Lung (tissue), 17 donors: ENCODE measurements at places on chromosomes 11 and 22. TPM values are rescaled to one million over a fixed set of nuclear protein-coding genes. Genes with fewer than 3 reads are reported as not detected.

DNA sequence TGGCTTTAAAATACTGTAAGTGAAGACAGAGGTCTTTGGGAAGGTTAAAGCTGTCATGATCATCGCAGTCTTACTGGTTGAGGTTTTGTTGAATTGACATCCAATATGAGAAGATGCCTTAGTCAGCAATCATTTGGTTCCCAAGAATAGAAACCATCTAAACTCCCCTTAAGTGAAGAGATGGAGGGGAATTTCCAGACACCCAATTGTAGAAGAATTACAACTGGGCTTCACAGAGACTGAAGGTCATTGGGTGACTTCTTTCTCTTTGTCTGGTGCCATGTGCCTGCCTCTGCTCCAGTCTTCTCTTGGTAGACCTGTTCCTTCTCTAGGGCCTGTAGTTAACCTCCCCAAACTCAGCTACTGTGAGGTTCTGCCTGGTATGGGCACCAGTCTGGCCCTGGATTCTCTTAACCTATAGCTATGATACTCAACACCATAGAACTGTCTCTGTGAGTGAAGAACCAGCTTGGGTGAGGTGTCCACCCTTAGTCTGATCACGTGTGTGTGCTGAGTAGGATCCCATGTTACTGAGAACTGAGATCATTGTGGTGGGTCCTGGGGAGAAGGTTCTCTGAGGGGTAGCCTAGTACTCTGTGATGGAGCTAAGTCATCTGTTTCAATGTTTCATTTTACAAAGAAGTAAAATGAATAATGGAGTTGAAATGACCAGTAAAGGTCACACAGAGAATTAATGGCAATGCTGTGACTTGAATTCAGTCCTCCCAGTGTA is 182.5 kb downstream of the CSNK2A3 start:
- H3K27me3 ChIP-seq, result no peaks in the 10 kb centered on the region
- DNase-seq, result no peak
- no peaks in the 10 kb centered on the region for H3K4me1 ChIP-seq
- no peak overlapping the region for H3K4me3 ChIP-seq

DNA sequence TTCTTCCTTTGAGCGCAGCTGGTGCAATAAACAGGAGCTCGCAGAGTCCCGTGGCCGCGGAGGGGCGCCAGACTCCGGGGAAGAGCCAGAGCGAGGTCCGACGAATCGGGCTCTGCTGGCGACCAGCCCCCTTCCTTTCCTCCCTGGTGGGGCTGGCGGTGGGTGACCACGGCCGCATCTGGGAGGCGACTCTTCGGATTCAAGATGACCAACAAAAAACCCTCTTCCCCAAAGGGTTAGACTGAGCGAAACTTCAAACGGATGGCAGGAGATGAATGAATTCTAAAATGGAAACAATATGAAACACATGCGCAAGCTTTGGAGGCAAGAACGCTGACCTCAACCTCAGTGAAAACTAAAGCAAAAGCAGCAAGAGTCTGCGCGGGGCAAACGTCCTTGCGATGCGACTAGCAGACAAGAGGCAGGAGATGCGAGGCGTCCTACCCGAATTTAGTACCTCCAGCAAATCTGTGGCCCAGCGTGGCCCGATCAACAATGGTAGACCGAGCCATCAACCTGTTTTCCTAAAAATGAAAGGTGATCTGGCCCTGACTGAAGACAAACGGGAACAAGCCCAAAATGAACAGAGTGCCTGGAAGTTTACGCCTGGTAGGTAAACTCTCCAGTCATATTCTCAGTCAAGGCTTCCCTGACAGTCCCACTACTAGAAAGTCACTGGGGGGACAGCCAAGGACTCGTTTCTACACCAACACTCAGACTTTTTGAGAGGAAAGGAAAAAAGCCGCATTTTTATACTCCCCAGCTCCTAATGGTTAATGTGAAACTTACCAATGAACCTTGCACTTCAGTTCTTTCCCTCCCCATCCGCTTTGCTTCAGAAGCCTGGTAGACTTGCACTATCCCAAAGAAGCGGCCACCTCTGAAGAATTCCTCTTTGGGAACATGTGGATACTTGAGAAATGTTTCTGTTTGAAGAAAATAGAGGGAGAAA is 11.6 kb downstream of the MMP3 start:
- H3K27me3 ChIP-seq, result peaks cover 8% of the 10 kb centered on the region
- DNase-seq, result peak; percentile 54
- no peak overlapping the region for H3K4me3 ChIP-seq
- H3K4me1 ChIP-seq, result no peaks in the 10 kb centered on the region
- H3K36me3 ChIP-seq, result no peaks in the 10 kb centered on the region
- no peak overlapping the region for H3K27ac ChIP-seq

- H3K27me3 ChIP-seq, result no peaks in the 10 kb centered on the region
- no peak overlapping the region for H3K27ac ChIP-seq
- H3K4me3 ChIP-seq, result no peak overlapping the region
- peaks cover 3% of the 10 kb centered on the region for H3K4me1 ChIP-seq
- no peaks in the 10 kb centered on the region for H3K36me3 ChIP-seq
Observed at GRCh38 chr11:3849297-3849874, 6.1 kb upstream of the STIM1 start.

GRCh38 chr11:93221539-93221938 is 23.7 kb upstream of the SLC36A4 start:
- peaks cover 8% of the 10 kb centered on the region for H3K4me1 ChIP-seq
- DNase-seq, result no peak
- H3K27me3 ChIP-seq, result no peaks in the 10 kb centered on the region

DNA sequence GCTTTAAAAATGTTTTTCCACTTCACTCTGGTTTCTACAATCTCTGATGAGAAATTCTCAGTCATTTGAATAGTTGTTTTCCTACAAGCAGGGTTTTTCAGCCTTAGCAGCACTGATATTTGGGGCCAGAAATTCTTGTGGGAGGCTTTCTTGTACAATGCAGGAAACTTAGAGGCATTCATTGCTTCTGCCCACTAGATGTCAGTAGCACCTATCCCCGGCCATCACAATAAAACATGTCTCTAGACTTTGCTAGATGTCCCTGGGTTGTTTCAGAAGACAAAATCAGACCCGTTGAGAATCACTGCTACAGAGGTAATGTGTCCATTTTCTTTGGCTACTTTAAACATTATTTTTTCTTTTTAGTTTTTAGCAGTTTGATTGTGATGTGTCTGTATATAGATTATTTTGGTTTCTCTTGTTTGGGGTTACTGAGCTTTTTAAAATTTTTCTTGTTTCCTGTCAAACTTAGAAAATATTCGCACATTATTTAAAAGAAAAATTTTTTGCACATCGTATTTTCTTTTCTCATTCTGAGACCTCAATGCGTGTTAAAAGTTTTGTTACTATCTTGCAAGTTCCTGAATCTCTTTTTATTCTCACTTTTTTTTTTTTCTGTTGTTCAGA is 60.8 kb upstream of the CCDC179 start:
- H3K27me3 ChIP-seq, result no peaks in the 10 kb centered on the region
- peak; percentile 82 for DNase-seq
- no peaks in the 10 kb centered on the region for H3K36me3 ChIP-seq

GRCh38 chr11:126185259-126186024 is 26.0 kb downstream of the RPUSD4 start:
- H3K27me3 ChIP-seq, result no peaks in the 10 kb centered on the region
- peak; percentile 73 for DNase-seq
- H3K36me3 ChIP-seq, result no peaks in the 10 kb centered on the region
- H3K27ac ChIP-seq, result no peak overlapping the region

GRCh38 chr11:61534933-61535839 is 26.6 kb downstream of the LRRC10B start:
- no peak overlapping the region for H3K27ac ChIP-seq
- peak; percentile 84 for DNase-seq
- no peaks in the 10 kb centered on the region for H3K36me3 ChIP-seq
- H3K4me1 ChIP-seq, result peaks cover 11% of the 10 kb centered on the region
- no peak overlapping the region for H3K4me3 ChIP-seq

GRCh38 chr22:46386312-46386711 is 50.8 kb downstream of the TRMU start:
- H3K4me1 ChIP-seq, result peaks cover 7% of the 10 kb centered on the region
- DNase-seq, result no peak
- H3K27ac ChIP-seq, result no peak overlapping the region
- H3K27me3 ChIP-seq, result no peaks in the 10 kb centered on the region

DNA sequence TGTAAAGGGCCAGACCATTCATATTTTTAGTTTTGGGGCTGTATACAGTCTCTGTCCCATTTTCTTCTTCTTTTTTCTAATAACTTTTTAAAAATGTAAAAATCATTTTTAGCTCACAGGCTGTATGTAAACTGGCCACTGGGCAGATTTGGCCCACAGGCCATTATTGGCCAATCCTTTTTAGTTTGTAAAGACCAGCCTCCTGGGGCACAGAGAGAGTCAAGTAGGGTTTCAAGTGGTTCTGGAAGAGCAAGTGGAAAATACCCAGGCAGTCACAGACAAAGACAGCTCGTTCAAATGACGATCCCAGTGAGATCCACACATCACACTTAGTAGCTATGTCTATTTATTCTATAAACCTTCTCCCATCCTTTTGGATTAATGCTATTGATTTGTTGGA is 150.2 kb upstream of the ARHGAP20 start:
- no peaks in the 10 kb centered on the region for H3K36me3 ChIP-seq
- no peaks in the 10 kb centered on the region for H3K4me1 ChIP-seq
- H3K27ac ChIP-seq, result no peak overlapping the region
- DNase-seq, result no peak
- no peaks in the 10 kb centered on the region for H3K27me3 ChIP-seq

- no peak overlapping the region for H3K27ac ChIP-seq
- H3K4me3 ChIP-seq, result no peak overlapping the region
- H3K36me3 ChIP-seq, result peaks cover 33% of the 10 kb centered on the region
- no peak for DNase-seq
- no peaks in the 10 kb centered on the region for H3K27me3 ChIP-seq
Observed at GRCh38 chr11:130144141-130144540, 15.4 kb upstream of the ST14 start.

DNA sequence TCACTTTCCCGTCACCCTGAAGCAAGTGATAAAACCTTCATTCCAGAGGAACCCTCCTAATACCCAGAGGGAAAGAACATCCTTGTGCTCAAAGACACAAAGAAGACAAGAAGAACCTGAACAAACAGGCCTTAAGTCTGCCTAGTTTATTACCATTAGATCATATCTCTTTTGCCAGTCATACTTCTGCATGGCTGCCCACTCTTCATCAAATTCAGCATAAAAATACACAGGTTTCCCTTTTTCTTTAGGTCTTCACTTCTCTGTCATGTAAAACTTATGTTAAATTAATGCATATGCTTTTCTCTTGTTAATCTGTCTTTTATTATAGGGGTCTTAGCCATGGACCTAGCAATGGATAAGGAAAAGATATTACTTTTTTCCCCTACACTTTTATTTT is 459.7 kb downstream of the DLG2 start:
- H3K27me3 ChIP-seq, result no peaks in the 10 kb centered on the region
- H3K27ac ChIP-seq, result no peak overlapping the region
- H3K36me3 ChIP-seq, result no peaks in the 10 kb centered on the region
- DNase-seq, result no peak
- H3K4me1 ChIP-seq, result no peaks in the 10 kb centered on the region

DNA sequence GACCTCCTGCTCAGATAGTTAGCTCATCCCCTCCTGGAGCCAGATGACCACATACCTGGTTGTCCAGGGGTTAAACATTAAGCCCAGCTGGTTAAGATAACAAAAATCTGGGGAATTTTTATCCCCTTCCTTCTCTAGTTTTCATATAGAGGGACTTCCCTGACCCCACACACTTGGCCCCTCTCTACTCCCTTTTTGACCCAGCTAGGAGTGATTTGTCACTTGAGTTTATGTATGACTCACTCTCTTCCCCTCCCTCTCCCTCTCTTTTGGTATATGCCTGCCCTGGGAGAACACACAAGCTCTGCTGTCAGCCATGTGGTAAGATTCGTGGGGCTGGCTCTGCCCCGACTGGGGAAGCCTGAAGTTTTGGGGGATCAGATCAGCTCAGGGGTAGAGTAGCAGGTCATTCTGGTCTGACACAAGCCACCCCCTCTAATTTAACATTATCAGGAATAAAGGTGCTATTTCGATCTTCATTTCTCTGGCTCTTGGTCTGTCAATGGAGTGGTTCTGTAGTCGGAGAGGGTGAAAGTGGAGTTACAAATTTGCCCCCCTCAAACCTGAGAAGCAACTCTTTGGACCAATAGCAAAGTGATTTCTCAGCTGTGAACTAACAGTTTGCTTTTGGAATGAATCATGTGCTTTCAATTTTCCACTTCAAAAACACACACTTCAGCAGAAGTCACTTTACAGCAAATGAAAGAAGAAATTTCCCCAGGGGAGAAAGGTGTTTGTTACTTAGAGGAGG is 415.3 kb upstream of the CADM1 start:
- DNase-seq, result peak; percentile 25
- no peak overlapping the region for H3K27ac ChIP-seq
- H3K27me3 ChIP-seq, result no peaks in the 10 kb centered on the region
- H3K36me3 ChIP-seq, result no peaks in the 10 kb centered on the region

DNA sequence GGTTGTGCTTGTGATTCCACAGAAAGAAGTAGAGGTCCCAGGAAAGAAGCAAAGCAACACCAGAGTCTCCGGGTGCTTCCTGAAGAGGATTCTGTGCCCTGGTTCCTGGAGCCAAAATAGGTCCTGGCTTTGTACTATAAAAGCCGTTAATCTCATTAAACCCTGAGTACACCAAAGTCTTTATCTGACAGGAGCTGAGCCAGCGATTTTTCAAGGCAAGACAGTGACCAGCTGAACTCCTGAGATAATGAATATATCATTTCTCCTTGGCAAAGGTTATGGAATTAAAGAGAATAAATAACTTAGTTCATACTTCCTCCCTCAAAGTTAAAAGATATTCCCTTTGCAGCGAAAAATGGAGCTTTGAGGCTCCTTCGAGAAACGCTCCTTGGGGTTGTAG is 5.2 kb downstream of the TMEM138 start:
- H3K27me3 ChIP-seq, result no peaks in the 10 kb centered on the region
- no peak overlapping the region for H3K27ac ChIP-seq
- peaks cover 26% of the 10 kb centered on the region for H3K4me1 ChIP-seq
- H3K4me3 ChIP-seq, result no peak overlapping the region

- peaks cover 75% of the 10 kb centered on the region for H3K36me3 ChIP-seq
- no peak for DNase-seq
- no peaks in the 10 kb centered on the region for H3K4me1 ChIP-seq
- no peaks in the 10 kb centered on the region for H3K27me3 ChIP-seq
Observed at GRCh38 chr11:57812634-57813033, 51.0 kb downstream of the CTNND1 start.

DNA sequence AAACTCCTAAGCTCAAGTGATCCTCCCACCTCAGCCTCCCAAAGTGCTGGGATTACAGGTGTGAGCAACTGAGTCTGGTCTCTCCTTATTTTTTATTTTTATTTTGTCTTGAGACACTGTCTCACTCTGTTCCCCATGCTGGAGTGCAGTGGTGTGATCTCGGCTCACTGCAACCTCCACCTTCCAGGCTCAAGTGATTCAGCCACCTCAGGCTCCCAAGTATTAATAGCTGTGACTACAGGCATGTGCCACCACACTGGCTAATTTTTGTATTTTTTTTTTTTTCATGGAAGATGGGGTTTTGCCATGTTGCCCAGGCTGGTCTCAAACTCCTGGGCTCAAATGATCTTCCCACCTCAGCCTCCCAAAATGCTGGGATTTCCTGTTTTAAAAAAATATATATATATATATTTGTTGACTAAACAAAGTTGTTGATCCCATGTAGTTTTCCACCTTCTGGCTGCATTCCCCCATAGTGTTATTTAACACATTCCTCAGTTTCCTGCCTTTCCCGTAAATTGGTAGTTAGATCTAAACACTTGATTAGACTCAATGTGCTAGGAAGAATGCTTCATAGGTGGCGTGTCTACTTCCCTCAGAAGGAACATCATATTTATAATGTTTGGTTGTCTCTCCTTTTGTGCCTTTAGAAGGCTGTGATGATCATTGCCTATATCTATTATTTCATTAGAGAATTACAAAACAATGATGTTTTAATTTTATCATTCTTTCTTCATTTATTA is 38.8 kb downstream of the LRRC32 start:
- H3K4me1 ChIP-seq, result peaks cover 16% of the 10 kb centered on the region
- no peaks in the 10 kb centered on the region for H3K36me3 ChIP-seq
- H3K27me3 ChIP-seq, result no peaks in the 10 kb centered on the region
- no peak overlapping the region for H3K4me3 ChIP-seq
- H3K27ac ChIP-seq, result peak overlapping the region; percentile 5
- DNase-seq, result no peak

ATG13 gene
- 72.8 TPM for total RNA-seq

SHANK2 gene
- total RNA-seq, result 55.4 TPM

MAPK8IP2 gene
- 2.7 TPM for total RNA-seq
